CD4-positive, alpha-beta T cell treated with Interleukin-21 for 1 hour (primary cell): ENCODE measurements at places on chromosomes 3 and 15.

DNA sequence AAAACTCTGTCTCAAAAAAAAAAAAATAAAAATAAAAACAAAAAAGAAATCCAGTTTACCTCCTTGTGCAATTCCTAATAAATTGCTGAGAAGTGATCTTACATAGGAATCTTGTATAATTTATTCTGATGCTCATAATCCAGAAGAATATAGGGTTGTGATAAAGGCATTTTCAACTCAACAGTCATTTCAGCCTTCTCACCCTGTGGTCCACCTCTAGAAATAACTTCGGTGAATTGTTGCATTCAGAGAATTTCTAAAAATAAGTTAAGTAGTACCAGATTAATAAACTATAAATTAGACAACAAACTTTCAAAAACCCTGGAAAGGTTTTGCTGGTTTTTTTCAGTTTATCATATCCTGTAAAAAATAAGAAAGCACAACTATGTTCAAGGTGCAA, 20.2 kb downstream of the RAF1 start:
- no peak for DNase-seq

DNA sequence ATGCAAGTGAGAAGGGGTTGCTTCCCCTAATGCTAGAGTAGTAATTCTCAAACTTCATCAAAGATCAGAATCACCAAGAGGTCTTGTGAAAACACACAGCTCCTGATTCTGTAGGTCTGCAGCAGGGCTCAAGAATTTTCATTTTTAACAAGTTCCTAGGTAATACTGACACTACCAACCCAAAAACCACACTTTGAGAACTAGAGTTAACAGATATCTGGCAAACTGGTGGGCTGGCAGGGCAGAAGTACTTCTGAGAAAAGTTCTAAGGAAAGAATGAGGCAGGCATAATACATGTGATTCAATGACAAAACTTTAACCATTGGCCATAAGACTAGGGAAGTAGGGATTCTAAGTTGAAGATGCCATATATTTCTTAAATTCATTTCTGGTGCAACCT, 8.8 kb upstream of the MINDY2 start:
- no peak for DNase-seq

DNA sequence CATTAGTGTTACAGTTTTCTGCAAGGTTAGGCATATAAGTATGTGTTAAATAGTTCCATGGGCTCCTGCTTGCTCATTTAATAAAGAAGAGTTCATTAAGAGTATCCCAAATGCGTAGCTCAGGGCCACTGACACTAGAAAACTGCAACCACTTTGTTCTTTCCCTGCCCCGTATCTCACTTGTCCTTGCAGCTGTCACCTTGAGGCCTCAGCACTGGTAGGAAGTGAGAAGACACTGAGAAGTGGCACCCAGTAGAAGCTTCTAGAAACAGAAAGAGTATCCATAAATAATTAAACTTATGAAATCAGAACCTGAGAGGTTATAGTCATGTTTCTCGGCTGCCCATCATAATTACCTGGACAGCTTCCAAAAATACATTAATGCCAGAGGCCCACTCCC, 266.0 kb downstream of the KCNMB2 start:
- no peak for DNase-seq

DNA sequence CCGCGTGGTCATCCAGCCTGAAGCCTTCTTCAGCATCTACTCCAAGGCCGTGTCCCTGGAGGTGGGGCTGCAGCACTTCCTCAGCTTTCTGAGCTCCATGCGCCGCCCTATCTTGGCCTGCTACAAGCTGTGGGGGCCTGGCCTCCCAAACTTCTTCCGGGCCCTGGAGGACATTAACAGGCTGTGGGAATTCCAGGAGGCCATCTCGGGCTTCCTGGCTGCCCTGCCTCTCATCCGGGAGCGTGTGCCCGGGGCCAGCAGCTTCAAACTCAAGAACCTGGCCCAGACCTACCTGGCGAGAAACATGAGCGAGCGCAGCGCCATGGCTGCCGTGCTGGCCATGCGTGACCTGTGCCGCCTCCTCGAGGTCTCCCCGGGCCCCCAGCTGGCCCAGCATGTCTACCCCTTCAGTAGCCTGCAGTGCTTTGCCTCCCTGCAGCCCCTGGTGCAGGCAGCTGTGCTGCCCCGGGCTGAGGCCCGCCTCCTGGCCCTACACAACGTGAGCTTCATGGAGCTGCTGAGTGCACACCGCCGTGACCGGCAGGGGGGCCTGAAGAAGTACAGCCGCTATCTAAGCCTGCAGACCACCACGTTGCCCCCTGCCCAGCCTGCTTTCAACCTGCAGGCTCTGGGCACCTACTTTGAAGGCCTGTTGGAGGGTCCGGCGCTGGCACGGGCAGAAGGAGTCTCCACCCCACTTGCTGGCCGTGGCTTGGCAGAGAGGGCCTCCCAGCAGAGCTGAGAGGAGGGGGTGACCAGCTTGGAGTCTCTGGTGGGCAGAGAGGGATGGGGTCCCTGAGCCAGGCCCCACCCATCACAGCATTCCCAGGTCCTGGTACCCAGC, 37.9 kb downstream of the GOLGA6A start:
- no peak for DNase-seq

DNA sequence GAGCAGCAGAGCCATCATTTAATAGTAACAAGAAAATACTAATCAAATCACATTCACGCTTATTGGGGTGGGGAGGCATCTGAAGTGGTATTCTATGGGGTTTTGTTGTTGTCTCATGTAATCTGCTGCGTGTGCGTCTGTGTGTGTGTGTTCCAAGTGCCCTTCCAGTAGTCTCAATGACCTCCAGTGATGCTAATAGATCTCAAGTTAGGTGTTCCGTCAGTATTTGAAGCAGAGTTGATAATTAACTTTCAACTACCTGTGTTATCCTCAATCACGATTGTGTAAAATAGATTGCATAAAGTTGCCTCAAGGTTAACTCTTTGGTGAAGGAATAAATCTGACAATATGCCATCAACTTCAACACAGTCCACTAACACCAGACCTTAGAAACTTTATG, 375.0 kb downstream of the MECOM start:
- DNase-seq, result no peak
